ENCODE measurements at places on chromosomes 11 and 22.

GRCh38 chr11:129265125-129265788 lies 73.1 kb upstream of the ARHGAP32 start:
- DNase-seq = no peak

DNA sequence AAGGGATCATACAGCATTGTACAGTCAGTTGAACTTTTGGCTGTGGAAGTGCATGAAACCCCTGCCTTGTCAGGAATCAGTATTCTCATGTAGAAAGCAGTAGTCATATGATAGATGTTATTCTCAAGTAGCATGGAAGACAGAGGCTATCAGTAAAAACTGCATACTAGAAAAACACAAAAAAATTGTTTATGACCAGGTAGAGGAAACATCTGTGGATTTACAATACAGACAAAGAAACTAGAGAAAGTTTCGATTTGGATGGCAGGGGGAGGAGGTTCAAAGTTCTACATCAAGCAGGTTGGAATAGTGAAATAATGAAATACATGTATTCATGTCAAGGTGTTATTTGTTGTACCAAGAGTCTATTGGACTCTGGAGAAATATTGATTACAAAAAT lies 212.3 kb upstream of the DDI1 start:
- DNase-seq = no peak

DNA sequence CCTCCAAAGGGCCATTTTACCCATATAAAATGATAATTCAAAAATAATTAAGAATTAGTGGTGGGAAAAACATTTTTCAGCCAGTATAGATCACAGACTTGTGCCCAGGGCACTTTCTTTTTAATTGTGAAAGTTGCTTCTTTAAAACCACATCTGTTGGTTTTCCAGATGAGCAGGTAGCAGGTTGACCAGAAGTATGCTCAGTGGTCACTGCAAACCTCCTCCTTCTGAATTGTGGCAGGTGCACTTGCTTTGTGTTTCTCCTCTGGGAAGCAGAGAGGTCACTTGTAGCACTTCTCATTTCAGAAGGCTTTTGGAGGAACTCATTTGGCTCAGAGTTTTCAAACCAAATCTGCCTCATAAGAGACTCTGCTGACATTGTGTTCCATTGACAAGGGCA lies 24.6 kb upstream of the CWF19L2 start:
- no peak for DNase-seq

DNA sequence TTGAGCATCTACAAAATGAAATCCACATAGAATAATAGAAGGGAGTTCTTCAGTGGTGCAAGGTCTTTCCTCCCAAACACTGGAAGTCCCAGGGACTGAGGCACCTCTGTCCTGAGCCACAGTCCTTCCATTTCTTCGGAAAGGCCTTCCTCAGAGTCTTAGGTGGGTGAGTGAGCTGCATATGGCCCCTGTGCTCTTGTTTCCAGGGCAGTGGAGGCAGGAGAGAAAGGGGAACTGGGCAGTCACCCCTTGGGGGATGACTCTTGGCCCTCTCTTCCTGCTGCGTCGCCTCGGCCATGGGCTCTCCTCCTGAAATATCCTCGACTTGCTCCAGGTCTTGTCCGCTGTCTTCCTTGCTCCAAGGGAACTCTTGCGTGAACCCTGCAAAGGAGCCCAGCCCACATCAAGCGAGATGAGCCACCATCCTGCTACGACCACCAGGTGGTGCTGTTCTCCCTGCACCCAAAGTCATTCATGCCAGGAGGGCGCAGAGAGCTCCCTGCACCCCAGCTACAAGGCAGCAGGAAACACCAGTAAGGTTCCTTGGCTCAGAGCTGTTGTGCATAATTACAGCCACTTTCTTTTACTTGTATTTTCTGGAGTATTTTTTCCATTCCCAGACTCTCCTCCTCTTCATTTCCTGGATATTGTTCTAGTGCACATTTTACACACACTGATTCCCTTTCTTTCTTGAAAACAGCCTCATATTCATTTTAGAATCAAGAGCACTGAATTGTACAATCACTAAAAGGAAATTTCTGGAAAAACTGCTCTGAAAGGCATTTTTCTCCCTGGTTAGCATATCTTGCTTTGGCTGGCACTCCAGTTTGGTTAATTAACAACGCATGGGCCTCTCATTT lies 397.8 kb downstream of the OPCML start:
- peak; percentile 59 for DNase-seq

GRCh38 chr11:21545699-21546098 lies 647.2 kb upstream of the ANO5 start:
- DNase-seq = no peak

GRCh38 chr11:58923300-58923788 lies 15.9 kb upstream of the GLYATL1 start:
- no peak for DNase-seq

- no peak for DNase-seq
Observed at GRCh38 chr11:131977854-131978253, 607.4 kb downstream of the NTM start.

- DNase-seq = no peak
Observed at GRCh38 chr11:9142732-9143131, 51.3 kb upstream of the SCUBE2 start.

- no peak for DNase-seq
Observed at GRCh38 chr22:23248583-23248982, 68.3 kb downstream of the BCR start.

DNA sequence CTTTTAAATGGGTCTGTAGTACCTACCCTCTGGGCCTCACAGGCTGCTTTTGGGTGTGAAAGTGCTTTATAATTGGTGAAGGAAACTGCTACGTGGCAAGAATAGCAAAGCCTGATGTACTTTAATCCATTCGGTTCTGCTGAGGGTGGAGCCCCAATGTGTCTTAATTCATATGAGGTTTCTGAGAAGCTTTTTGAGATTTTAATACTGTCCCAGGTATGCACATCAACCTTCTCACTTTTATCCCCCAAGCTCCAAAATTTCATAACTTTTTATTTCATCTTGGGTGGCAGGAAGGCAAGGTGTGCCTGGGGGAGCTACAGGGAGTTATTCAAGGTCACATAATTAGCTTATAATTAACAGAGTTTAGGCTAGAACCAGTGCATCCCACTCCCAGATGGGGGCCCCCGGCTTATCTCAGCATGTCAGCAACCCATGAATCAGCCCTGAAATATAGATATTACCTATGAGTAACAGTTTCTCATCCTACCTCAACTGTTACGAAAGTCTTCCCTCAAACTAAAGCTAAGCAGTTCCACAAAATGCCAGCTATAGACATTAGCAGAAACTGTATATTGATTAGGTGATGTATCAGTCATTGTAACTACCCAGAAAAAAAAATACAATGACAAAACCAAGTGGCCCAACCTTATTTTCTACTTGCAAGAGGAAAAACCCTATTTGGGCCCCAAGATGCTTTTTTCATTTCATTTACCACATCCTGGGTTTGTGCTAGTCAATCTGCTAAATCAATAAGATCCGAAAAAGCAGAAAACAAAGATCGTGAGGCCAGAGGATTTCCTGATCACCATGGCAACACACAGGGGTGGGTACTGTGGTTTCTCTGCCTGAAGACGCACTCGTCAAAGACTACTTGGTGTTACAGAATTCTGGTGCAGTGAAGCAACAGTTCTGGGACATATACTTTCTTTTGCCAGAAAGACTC lies 26.7 kb downstream of the CD44 start:
- DNase-seq = no peak

DNA sequence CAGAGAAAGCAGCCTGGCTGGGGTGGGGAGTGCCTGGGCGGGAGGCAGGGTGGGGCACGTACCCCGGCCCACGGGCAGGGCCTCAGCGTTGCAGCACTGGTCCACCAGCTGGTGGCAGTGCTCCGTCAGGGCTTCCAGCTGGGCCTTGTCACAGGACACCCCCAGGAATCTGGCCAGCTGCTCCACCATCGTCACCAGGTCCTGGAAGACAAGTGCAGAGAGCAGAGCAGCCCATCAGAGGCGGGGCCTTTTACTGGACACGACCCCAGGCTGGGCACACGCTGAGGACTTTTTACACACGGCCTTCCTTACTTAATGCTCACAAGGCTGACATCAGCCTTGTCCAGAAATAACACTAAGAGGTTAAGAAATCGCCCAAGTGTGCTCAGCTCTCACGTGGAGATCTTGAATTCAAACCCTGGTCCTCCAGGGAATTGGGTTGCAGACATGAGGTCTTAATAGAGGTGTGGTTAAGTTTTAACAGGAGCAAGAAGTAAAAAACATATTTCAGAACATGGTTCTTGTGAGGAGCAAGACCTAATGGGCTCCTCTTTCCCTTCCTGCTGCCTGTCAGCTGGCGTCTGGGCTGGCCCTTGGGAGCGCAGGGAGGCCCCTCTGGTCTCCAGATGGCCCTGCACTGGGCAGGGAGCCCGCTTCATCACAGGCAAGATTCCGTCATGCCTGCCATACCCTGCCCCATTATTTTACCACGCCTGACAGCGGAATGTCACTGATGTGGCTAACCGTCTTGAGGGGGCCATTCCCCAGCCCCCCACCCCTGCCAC lies 17.1 kb upstream of the EFCAB6 start:
- no peak for DNase-seq

DNA sequence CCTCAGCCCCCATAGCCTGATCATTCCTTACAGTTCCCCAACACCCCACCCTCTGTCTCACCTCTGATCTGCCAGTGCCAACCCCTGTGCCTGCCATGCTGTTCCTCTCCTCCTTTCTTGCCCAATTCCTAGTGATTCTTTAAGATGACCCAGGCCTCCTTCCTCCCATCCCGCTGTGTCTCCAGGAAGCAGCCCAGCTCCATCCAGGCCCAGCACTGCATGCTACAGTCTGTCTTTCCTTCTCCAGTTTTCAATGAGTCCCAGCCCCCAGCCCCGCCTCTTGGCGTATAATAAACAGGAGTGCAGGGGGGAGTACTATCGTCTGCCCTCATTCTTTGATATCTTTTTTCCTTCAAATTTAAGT lies 12.3 kb downstream of the LTBP3 start:
- DNase-seq = no peak

DNA sequence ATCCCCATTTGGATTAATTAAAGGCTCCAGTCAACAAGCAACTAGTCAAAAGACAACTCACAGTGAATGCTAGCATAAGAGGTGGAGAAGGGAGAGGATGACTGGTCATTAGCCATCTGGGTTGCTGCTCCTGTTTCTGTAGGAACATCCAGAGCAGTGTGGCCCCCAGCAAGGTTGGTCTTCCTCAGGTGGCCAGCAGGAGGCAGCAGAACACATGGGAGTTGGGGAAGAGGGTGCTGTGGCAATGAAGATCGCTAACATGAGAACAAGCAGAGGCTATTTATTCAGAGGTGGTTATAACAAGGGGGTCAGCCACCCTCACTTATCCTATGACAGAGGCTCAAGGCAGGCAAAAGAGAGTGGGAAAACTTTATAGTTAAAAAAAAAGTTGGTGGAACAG lies 21.3 kb downstream of the IZUMO1R start:
- peak; percentile 1 for DNase-seq
